Activated CD4-positive, CD25-positive, alpha-beta regulatory T cell (primary cell): ENCODE measurements at places on chromosomes 2 and 18.

DNA sequence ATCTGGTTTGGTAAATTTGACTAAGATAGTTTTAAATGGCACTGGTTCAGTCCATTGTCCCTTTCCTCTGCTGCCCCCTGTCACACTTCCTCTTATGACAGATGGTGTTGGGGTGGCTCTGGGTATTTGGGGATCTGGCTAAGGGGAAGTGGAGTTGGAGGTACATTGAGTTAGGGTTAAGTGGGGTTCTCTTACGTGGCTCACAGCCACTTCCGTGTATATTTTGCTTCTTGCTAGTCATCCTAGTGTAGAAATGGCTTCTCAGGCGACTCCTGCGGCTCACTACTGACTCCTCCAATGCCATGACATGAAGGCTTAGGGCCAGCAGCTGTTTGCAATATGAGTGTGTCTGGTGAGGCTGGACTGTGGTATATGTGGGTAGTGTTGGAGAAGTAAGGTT lies 187.0 kb downstream of the HAUS1 start:
- no peak for DNase-seq

GRCh38 chr2:240125742-240126141 lies 10.4 kb downstream of the COPS9 start:
- no peak for DNase-seq

DNA sequence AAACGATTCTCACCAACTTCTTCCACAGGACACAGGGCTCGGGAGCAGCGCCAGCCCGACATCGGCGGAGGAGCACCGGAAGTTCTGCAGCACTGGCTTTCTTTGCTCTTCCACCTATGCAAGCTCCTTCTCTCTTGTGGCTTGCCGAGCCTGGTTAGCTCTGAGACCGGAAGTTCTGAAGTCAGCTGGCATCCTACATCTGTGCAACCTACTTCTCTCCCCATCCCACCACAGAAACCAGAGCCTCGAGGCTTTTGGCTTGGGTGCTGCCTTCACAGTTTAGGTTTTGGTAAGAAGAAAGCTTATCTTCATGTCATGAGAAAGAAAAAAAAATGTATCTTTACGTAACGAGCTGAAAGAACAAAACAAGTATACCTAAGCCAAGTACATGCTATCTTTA lies 111.7 kb downstream of the ANKRD44 start:
- peak; percentile 68 for DNase-seq

GRCh38 chr2:70520825-70521224 lies 32.8 kb downstream of the TGFA start:
- no peak for DNase-seq

DNA sequence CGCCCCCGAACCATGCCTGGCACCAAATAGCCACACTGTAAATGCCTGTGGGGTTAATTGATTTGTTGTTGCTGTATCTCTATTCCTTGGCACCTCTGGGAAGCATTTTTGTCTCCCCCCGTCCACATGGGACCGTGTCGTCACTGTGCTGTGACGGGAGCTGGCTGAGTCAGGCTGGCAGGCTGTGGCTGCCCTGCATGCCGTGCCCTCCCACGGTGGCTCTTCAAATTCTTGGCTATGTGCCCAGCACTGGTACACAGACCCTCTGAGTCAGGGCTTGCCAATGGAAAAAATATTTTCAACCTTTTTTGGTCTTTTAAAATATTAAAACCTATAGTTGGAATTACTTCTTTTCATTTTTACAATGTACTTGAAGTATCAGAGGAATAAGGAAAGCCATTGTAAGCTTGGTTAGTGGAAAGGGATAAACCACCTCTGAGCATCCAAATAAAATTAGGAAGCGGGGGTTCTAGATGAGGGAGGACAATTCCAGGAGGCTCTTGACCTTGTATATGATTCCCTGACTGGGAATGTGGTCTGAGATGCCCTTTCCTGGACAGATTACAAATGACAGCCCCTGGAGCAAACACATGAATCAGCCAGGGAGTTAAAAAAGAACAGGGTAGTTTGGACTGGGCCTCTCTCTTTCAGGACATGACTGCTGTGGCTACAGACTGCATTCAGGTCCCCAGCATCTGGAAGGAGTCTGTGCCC lies 59.4 kb downstream of the DGKD start:
- no peak for DNase-seq

DNA sequence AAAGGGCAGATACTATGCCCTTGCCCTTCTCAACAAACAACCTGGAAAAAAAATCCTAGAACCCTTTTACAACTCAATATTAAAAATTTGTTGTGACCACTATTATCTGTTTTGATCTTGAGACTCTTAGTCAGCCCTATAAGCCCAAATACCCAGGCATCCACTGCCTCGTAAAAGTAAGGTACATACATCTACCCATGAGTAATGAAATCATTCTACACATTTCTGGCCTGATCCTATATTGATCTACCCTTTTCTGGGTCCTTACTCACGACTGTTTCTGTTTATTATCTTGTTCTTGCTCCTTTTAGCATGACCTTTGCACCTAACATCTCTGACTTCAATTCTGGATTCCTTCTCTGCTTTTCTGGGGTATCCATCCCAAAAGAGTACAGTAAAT lies 56.8 kb downstream of the SCG2 start:
- DNase-seq: no peak

DNA sequence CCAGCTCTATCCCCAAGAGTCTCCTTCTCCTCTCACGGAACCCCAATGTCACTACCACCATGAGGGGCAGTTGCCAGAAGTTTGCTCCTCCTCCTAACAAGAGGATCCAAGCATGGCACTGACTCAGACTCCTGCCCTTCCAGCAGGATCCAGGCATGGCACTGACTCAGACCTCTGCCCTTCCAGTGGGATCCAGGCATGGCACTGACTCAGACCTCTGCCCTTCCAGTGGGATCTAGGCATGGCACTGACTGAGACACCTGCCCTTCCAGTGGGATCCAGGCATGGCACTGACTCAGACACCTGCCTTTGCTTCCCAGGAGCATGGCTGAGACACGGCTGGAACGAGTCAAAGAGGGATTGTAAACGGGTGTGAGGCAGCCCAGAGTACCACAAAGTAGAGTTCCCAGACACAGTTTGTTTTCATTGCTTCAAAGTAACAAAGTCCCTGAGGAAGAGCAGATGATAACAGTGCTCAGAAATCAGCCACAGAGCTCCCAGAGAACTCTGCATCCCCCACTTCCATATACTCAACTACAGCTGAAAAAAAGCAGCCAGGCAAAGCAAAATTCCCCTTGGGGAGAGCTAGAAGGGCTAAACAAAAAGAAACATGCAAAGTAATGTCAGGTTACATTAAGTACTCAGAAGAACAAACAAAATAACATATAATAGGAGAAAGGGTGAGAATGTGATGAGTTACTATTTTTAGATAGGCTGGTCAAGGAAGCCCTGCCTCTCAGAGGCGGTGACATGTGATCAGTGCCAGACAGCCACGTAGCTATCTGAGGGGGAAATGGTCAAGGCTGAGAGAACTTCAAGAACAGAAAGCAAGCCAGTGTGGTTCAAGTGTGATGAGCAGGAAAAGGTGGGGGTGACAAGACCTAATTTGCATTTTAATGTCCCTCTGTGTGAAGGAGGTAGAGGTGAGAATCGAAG lies 3.0 kb downstream of the BUB1 start:
- DNase-seq: no peak
